ENCODE measurements at places on chromosomes 11 and 22.

GRCh38 chr11:27459191-27459590, 13.4 kb downstream of the LGR4 start:
- DNase-seq = no peak

DNA sequence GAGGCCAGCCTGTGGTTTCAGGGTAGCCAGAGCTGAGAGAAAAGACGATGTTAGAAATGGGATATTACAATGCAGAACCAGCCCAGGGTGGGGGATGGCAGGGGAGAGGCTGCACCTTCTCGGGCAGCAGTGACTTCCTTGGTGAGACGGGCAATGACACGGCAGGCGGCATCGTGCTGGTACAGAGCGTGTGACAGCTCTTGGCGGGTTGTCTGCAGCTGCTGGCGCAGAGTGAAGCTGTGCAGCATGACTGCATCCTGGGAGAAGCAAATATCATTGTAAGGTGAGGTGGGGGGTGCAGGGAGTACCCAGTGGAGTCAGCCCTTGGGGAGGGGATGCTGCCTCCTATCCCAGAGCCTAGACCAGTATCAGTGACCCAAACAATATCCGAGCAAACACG, 3.8 kb downstream of the PRPF19 start:
- no peak for DNase-seq

DNA sequence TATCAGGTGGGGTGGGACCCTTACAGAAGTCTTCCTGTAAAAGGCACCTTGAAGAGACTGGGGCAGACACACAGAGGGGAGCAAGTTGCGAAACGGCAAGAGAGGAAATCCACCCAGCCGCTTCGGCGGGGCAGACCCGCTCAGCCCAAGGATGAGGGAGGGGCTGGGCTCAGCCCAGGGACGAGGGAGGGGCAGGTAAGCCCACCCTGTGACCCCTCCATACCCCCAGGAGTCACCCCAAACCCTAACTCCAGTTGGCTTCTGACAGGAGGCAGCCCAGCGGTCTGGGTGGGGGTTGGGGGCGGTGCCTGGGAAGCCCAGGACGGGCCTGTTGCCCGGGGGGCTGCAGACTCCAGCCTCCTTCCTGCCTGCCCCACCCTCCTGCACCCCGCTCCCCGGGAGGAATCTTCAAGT, 965 bp downstream of the OSBPL5 start:
- DNase-seq = no peak

DNA sequence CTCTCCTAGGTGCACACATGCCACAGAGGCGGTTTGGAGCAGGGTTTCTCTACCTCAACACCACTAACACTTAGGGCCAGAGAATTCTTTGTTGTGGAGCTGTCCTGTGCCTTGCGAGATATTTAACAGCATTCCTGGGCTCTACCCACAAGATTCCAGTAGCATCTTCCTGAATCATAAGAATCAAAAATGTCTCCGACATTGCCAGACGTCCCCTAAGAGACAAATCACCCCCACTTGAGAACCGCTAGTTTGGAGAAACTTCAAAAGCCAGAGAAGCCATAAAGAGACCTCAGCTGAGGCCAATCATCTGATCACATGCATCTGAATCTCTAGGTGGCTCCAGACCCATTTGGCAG, 16.1 kb downstream of the MFNG start:
- no peak for DNase-seq
